ENCODE measurements at places on chromosomes 4 and X. TPM values are rescaled to one million over a fixed set of nuclear protein-coding genes. Genes with fewer than 3 reads are reported as not detected.

ADGRG2 gene
- not detected for total RNA-seq

BTC gene
- not detected for total RNA-seq

DNAAF6 gene
- not detected for total RNA-seq

UGT2B11 gene
- total RNA-seq, result not detected

GAB3 gene
- 12.1 TPM for total RNA-seq

XPNPEP2 gene
- total RNA-seq, result 0.45 TPM

NXF2B gene
- total RNA-seq, result not detected

STARD8 gene
- 1.8 TPM for total RNA-seq

TAPT1 gene
- total RNA-seq, result 27.4 TPM

TAF7L gene
- not detected for total RNA-seq

VCX gene
- total RNA-seq, result not detected

GABRE gene
- total RNA-seq, result not detected

NDST3 gene
- total RNA-seq, result not detected

NUDT10 gene
- total RNA-seq, result 0.58 TPM

FAM47A gene
- not detected for total RNA-seq

Measured in activated T-helper 17 cell treated with anti-CD3 and anti-CD28 coated beads, Interleukin-2, amount 50 U/mL, for 72 hours (primary cell).